Activated CD4-positive, alpha-beta memory T cell treated with anti-CD3 and anti-CD28 coated beads for 36 hours (primary cell): ENCODE measurements at places on chromosomes 1 and 21. TPM values are rescaled to one million over a fixed set of nuclear protein-coding genes. Genes with fewer than 3 reads are reported as not detected.

The LRRC39 gene
- 0.64 TPM for total RNA-seq

The PTPRC gene
- 503 TPM for total RNA-seq

The CD1B gene
- not detected for total RNA-seq

The GPR89A gene
- 22.7 TPM for total RNA-seq

The OLFML3 gene
- not detected for total RNA-seq

The GPR153 gene
- total RNA-seq = 0.26 TPM

The TMEM82 gene
- total RNA-seq = not detected

The IGSF9 gene
- 0.05 TPM for total RNA-seq

The F5 gene
- 50.8 TPM for total RNA-seq

The PTPRU gene
- total RNA-seq = 0.17 TPM

The FCRL6 gene
- not detected for total RNA-seq

The LEFTY2 gene
- total RNA-seq = not detected

The RHD gene
- total RNA-seq = not detected
